NCI-H146 (cell line): ENCODE measurements at places on chromosomes 6 and 20.

DNA sequence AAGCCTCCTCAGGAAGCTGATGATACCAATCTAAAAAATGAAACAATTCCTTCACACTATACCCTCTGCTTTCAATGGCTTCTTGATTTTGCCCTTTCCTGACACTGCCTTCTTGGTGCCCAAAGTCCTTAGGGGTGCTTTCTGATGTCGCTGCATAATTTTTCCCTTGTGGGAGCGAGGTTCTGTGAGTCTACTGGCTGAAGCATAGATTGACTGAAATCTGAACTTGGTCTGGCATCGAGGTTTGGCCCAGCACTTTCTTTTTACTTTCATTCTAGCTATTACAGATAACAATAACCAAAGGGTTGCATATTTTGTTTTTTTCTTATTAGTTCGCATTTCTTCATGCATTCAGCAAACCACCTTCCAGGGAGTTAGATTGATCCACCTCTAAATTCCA is 65.8 kb downstream of the E2F3 start:
- DNase-seq: no peak

- no peak for DNase-seq
Measured at GRCh38 chr6:45801471-45802289, 214.0 kb downstream of the CLIC5 start.

GRCh38 chr20:51495921-51496545 is 46.5 kb downstream of the NFATC2 start:
- peak; percentile 65 for DNase-seq

GRCh38 chr6:53540129-53540692 is 4.7 kb downstream of the GCLC start:
- no peak for DNase-seq

- DNase-seq: no peak
Measured at GRCh38 chr20:10063482-10063881, 28.7 kb downstream of the ANKEF1 start.

DNA sequence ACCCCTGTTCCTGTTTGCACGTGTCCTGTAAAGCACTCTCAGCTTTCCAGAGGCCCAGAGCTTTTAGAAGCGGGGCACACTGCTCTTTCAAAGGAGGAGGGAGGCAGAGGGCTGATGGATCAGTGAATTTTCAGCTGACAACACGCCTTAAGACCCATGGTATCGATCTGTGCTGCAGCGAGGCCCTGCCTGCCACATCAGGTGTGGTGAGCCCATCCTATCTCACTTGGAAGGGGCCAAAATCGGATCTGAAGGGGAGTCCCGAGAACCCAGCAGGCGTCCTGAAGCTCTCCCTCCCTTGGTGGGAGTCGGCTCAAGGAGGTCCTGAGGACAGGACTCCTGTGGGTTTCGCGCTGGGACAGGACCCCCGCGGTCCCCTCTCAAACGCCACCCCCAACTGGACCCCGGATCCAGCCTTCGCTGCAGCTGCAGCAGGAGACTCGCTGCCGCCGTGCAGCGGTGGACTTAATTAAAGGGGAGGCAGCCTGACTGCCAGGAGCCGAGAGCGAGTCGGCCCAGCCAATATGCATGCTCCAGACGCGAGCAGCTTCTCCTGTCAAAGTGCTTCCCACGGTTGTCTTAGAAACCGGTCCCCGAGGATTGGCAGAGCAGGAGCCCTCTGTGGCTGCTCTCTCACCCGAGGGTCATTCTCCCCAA is 580.0 kb upstream of the ZNF337 start:
- no peak for DNase-seq

DNA sequence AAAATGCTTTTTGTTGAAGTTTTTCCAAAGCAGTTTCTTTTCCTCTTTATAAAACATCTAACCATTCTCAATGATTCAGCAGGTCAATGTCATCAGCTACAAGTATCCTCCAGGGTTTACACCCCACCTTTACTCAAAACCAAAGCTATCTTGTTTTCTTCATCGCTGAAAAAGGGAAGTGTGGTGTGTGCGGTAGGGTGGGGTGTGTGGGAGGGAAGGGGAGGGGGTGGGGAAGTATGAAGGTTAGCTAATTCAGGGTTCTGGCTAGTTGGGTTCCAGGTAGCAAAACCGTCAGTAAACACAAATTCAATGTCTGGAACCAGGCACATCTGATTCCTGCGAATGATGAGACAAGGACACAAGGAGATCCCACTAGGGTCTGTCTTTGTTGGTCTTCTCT is 189.6 kb downstream of the GJA10 start:
- no peak for DNase-seq

- no peak for DNase-seq
Measured at GRCh38 chr20:52420805-52421204, 229.2 kb upstream of the ZFP64 start.

DNA sequence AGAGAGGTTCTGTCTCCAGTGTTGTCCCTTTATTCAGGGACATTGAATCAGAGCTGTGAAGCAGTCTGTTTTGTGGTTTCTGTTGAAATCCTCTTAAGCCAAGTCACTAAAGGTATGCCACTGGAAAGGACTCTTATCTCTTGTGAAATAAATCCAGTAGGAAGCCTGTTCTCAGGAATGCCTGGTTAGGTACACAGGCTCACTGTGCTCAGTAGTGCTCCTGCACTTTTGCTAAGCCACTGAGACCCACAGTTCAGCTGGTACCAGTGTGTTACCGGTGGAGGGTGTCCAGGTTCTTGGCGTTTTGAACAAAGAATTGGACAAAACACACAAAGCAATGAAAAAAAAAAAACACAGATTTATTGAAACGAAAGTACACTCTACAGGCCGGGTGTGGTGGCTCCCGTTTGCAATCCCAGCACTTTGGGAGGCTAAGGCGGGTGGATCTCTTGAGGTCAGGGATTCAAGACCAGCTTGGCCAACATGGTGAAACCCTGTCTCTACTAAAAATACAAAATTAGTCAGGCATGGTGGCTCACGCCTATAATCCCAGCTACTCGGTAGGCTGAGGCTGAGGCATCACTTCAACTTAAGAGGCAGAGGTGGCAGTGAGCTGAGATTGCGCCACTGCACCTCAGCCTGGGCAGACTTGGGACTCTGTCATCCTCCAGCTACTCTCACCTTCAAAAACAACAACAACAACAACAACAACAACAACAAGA is 186.1 kb downstream of the JARID2 start:
- DNase-seq: no peak

DNA sequence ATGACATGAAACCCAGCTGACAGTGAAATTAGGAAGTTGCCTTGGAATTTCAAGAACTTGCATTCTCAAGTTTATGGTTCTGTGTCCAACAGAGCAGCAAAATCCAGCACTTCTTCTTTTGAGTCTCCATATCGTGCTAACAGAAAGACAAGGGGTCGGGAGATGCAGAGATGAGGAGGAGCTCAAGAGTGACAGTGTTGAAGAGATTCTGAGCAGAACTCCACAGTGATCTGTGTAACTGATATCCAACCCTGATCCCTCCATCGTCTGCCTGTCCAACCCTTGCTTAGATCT is 21.2 kb upstream of the BTN1A1 start:
- no peak for DNase-seq

GRCh38 chr20:54048481-54048880 is 21.9 kb downstream of the BCAS1 start:
- DNase-seq: no peak

DNA sequence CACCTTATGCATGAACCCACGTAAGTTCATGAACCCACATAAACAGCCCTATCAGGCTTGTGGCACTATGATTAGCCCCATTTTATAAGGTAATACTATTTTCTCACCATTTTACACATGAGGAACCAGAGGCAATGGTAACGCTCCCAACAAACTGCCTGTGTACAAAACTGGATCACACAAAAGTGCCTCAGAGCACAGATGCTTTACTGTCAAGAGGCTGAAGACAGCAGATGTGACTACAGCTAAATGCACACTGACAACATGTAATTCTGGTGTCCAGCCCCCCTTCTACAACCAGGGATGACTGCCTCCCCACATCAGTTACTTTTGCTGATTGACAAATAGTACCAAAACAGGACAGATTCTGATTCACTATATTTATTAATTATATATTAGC is 69.6 kb downstream of the GMDS start:
- no peak for DNase-seq

DNA sequence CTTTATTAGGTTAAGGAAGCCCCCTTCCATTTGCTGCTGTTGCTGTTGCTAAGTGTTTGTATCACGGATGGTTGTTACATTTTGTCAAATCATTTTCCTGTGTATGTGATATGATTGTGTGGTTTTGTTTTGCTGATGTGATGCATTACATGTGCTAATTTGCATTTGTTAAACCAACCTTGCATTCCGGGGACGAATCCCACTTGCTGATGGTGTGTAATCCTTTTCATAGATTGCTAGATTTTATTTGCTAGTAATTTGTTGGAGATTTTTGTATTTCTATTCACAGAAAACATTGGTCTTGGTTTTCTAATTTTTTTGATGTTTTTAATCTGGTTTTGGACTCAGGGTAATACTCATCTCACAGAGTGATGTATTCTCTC is 167.8 kb downstream of the WDR27 start:
- DNase-seq: no peak

GRCh38 chr6:88454658-88455057 is 288.5 kb upstream of the CNR1 start:
- no peak for DNase-seq

DNA sequence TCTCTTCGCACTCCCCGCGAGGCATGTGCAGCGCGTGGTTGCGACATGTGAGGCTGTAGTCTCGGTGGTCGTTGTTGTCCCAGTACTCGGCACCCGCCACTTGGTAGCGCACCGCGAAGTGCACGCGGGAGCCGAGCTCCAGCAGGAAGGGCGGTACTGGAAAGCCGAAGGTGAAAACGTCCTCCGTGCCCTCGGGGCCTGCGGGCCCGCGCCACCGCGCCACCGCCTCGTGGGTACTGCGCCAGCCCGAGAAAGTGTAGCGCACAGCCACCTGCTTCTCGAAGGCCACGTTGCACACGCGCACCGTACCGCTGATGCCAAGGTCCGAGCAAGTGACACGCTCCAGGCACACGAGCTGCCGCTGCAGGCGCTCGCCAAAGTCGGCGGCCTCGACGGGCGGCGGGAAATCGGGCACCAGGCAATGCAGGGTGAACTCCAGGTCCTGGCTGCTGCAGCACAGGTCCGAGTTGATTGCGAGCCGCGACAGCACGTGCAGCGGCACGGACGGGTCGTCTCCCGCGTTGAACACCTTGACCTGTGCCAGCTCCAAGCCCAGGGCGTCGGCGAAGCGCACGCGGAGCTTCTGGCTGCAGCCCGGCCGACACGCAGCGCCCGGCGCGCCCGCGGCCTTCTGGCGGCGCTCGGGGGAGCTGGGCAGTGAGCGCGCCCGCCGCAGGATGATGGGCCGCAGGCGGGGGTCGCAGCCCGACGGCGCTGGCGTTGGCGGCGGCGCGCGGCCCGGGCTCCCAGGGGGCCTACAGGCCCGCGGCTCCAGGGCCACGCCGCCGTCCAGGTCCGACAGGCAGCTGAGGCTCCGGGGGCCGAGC is 840 bp downstream of the PPP1R3D start:
- no peak for DNase-seq

DNA sequence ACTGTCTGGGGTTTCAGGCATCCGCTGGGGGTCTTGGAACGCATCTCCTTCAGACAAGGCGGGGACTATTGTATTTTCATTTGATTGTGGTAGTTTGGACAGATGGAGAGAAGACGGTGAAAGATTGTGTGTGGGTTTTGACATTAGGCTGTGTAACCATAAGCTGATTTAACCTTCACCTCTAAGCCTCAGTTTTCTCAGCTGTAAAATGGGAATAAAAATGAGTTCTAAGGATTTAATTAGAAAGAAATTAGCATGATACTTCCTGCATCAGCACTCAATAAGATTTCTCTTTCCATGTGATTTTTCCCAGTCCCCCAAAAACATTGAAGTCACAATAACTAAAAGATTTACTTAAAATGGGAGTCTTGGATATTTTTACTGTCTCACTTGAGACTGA is 78.1 kb downstream of the CBFA2T2 start:
- no peak for DNase-seq

DNA sequence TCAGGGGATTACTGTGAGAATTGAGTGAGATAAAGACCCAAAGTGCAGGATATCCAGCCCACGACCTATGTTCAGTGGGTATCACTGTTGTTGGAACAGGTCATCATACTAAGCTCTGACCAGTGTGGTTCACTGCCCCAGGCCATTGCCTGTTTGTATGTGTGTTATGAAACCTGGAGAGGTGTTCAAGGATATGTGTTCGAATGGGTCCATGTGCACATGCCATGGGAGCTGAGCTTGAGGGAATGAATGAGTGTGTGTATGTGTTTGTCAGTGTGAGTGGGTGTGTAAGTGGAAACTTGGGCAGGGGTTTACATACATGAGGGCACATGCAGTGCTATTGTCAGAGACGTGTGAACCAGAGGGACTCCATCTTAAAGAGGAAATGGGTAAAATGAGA is 17.7 kb upstream of the AHCY start:
- DNase-seq: no peak

DNA sequence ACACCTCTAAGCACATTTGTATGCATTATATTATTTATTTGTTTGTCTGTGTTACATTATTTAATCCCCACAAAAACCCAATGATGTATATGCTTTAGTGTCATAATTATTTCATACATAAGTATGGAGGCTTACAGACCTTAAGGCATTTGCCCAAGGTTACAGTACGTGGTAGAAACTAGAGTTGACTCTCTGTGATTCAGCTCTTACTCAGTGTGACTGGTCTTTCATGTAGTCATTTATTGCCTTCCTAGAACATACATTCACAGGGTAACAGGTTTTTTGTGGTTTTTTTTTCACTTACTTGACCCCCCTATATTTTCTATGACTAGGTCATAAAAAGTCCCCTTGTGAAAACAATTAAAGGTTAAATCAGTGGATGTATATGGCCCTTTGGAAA is 566.8 kb downstream of the TFAP2A start:
- no peak for DNase-seq

GRCh38 chr6:119201480-119201879 is 123.0 kb upstream of the FAM184A start:
- DNase-seq: peak; percentile 48

DNA sequence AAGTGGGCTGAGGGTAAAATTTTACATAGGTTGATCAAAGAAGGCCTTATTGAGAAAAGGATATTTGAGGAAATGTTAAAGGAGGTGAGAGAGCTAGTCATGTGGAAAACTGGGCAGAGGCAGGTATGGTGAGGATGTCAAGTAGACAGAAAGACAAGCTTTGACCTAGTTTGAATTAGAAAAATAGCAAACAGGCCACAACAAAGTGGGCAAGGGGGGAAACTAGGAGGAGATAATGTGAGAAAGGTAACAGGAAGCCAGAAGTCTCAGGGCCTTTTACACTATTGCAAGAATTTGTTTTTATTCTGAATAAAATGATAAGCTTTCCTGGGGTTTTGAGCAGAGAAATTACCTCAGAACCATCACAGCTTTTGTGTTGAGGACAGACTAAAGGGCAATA is 115.7 kb downstream of the RWDD2A start:
- DNase-seq: no peak
